ENCODE measurements at places on chromosomes 16 and 17.
A peak's percentile ranks its signal among the peaks of the same experiment; 100 is the strongest.

DNA sequence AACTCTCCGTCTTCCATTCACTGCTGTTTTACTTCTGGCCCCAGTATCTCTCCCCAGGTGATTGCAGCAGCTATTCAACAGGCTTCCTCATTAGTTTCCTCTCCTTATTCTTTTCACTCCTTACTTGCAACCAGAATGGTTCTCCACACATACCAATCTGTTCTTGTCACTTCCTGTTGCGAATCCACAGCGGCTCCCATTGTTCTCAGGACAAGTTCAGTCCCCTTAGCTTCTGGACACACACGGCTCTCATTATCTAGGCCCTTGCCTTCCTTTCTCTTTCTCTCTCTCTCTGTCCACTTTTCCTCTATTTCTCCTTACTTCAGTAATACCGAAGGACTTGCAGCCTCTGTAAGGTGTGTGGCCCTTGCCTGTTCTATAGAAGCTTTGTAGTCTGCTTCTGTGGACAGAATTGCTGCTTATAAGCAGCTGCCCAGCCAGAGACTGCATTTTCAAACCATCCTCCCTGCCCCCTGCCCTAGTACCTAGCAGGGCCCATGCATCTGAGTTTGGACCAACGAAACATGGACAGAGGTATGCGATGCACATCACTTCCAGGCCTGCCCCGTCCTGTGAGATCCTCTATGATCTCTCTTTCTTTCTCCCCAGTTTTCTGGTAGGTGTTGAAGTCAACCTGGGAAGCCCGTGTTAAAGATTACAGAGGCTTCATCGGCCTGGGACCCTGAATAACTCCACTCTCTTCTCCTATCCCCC lies 45.7 kb downstream of the VAT1L start:
- DNase-seq, result no peak

DNA sequence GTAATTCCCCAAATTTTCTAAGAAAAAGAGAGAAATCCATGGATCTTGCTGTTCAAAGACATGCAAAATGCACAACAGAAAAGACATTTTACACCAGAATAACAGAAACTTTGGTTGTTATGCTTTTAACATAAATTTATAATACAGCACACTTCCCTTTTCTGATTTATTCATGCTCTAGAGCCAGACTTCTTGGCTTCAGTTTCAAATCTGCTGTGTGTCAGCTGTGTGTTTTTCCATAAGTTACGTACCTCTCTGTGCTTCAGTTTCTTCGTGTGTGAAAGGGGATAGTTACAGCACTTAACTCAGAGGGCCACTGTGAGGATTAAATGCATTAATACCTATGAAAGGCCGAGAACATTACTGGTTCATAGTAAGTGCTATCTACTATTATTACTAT lies 6.8 kb upstream of the CCL3L1 start:
- no peak for DNase-seq

- no peak for DNase-seq
Measured at GRCh38 chr16:1908983-1909382, 9.2 kb downstream of the HS3ST6 start.

- DNase-seq, result peak; percentile 61
Measured at GRCh38 chr17:42361781-42362186, 26.5 kb downstream of the STAT3 start.

DNA sequence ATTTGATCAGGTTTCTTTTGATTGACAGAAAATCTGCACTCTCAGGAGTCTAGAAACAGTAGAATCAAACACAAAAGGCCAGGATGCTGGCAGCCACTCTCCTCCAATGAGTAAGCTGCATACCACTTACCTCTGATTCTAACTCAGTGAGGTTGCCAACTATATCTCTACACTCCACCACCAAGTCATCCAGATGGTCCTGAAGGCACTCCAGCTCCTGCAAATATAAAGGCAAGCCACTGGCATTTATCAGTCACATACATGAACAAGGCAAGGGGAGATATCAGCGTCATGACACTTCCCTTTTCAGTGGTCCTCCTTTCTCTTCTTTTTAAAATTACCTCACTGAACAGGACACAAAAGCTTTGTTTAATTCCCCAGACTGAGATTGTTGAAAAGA lies 53.1 kb upstream of the CLEC18B start:
- no peak for DNase-seq

DNA sequence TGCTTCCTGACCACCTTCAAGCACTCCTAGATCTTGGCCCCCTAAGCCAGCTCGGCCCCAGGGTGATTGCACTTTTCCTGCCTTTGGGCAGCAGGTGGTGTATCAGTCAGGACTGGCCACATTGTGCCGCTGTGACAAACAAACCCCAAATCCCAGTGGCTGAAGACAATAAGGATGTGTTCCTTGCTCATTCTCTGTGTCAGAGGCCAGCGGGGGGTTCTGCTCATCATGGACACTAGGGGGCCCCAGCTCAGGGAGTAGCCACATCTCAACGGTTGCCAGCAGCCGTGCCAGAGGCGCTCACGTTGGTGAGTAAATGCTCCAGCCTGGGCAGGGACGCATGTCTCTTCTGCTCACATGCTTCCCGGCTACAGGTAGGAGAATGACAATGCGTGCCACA lies 60.4 kb downstream of the ZDHHC7 start:
- peak; percentile 59 for DNase-seq

DNA sequence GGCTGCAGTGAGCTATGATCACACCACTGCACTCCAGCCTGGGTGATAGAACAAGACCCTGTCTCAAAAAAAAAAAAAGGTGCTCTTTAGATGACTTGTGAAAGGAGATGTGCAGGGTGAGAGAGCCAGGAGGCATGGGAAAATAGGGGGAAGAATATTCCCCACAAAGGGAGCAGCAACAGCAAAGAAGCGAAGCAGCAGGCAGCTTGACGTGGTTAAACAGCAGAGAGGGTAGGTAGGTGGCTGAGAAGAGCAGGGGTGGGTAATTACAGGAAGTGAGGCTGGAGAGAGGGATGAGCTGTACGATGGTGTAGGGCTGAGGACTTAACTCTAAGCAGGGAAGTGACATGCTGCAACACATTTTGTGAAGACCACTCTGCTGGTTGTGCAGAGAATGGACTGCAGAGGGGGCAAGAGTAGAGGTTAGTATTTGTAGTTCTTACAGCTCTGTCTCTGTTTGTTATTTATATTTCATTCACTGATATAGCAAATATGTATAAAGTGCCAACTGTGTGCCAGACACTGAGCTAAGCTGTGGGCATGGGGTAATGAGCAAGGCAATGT lies 1.6 kb downstream of the HEATR3 start:
- DNase-seq, result no peak

DNA sequence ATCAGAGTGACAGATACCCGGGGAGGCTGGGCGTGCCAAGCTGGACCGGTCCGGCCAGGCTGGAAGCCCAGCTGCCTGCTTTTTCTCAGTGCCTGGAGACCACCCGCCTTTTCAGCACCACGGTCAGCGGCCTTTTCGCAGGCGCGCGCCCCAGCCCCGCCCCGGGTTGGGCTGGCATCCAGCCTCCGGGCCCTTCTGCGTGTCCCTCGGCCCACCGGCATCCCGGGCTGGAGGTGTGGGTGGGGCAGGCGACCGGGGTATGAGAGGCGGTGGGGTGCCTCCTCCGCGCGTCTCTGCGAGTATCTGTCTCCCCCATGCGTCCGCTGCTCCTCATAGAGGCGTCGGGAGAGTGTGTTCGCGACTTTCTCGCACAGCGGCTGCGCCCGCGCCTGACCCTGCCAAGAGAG lies 102.5 kb downstream of the MRM1 start:
- DNase-seq, result peak; percentile 44

- DNase-seq, result no peak
Measured at GRCh38 chr17:77481476-77482374, 341.0 kb downstream of the SEC14L1 start.

DNA sequence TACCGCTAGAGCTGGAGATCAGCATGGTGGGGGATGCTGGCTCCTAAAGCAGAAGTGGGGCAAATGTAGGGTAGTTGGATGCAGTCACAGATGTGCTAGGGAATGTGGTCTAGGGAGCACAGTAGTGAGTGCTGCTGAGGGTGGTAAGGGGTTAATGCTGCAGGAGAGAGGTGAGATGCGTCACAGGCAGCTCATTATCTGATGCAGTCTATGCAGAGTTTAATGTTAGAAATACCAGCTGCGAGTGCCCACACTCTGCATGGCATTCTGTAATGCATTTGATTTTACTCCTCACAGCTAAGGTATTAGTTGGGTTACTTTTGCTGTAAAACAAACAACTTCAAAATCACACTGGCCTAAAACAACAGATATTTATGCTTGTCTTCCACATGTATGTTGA lies 491.3 kb upstream of the HSBP1 start:
- no peak for DNase-seq

DNA sequence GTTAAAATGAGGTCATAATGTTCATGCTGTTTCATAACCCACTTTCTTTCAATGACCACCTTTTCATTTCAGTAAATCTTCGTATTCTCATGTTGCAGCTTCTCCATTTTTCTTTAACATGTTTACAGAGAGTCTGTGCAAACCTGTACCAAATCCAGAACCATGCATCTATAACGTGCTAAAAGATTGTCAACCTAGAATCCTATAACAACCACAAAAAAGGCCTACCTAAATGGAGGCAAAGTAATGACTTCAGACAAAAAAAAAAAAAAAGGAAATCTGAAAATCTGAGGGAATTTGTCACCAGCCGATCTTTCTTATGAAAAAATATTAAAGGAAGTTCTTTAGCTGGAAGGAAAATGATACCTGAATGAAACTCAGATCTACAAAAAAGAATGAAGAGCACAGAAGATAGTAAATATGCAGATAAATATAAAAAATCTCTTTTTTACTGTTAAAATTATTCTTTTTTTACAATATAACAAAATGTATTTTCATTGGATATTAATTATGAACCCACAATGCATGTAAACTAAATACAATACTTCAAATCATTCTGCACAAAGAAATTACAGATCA lies 1.4 kb upstream of the SLFN11 start:
- DNase-seq, result no peak

- peak; percentile 86 for DNase-seq
Measured at GRCh38 chr16:50665128-50665878, 15.8 kb downstream of the SNX20 start.

DNA sequence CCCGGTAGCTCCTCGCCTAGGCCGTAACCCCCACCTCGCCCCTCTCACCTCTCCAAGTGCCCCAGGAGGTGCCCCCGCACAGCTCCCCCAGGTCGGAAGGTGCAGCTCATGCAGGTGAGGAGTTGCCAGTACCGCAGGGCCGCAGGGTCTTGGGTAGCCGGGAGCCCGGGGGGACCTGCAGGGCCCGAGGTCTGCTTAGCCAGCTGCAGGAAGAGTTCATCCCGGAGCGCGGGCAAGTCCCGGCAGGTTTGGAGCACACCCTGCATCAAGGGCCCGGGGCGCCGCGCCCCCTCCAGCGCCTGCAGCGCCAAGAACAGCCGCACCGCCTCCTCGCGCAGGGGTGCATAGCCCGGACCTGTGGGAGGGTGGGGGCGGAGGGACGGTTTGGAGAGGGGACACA lies 4.8 kb downstream of the PLEKHH3 start:
- no peak for DNase-seq

- no peak for DNase-seq
Measured at GRCh38 chr17:66018786-66019185, 173.1 kb downstream of the CEP112 start.

- no peak for DNase-seq
Measured at GRCh38 chr17:37083456-37083855, 134.7 kb downstream of the AATF start.

- peak; percentile 74 for DNase-seq
Measured at GRCh38 chr17:59154292-59154720, 680 bp downstream of the SKA2 start.

DNA sequence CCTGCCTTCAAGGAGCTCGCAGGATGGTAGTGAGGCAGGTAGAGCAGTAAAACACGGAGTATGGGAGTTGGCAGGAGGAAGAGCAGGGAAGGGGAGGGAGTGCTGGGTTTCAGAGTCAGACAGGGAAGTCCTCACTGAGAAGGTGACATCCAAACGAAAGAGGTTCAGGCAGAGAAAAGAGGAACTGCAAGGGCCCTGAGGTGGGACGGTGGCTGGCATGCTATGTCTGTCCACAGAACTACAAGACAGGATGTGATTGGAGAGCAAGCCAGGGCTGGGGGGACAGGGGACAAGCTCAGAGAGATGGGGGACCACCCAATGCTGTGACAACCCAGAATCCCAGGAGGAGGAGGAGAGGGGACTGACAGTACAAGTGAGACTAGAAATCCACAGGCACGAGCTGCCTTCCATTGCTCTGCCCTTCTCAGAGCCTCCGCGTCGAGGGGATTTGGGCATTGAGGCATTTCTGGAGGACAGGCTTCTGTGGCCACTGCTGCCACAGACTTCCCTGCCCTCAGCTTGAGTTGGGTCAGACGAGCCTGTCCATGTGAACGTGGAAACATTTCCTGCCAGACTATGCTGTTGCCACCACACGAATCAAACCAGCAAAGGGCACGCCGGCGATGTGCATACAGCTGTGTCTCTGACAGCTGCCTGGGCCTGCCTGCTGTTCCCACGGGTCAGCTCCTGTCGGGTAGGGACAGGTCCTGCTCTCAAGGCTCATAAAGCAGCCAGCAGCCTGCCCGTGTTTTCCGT lies 100.1 kb downstream of the RAB11FIP4 start:
- DNase-seq, result no peak

- DNase-seq, result no peak
Measured at GRCh38 chr16:88343271-88343791, 39.4 kb upstream of the ZNF469 start.

DNA sequence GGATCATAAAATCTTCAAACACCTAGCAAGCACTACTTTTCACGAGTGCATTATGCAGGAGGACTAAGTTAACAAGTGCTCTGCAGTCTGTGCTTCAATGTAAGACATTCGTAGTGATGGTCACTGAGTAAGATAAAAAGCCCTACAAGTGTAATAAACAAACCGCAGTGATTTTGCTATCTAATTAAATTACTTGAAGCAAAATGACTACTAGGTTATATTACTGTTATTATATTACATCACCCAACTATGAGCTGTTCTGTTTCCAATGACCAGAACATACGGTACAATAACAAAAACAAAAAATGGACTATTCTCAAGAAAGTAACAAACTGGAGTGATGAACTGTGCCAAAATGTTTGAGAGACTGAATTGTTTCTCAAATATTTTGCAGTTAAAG lies 11.2 kb downstream of the KLHL10 start:
- no peak for DNase-seq

GRCh38 chr17:72416905-72417304 lies 296.1 kb downstream of the SOX9 start:
- DNase-seq, result no peak

- no peak for DNase-seq
Measured at GRCh38 chr16:57742543-57742942, 7.0 kb downstream of the KATNB1 start.

GRCh38 chr16:11689031-11689840 lies 21.0 kb downstream of the SNN start:
- DNase-seq, result no peak

Data from stimulated activated effector memory CD8-positive, alpha-beta T cell treated with anti-CD3 and anti-CD28 coated beads, Interleukin-12 subunit alpha, Interleukin-12 subunit beta, amount 100 ng/mL, for 72 hours (primary cell).